Large intestine (tissue), 12 donors: ENCODE measurements at places on chromosomes 13 and 19. TPM values are rescaled to one million over a fixed set of nuclear protein-coding genes. Genes with fewer than 3 reads are reported as not detected.
A peak's percentile ranks its signal among the peaks of the same experiment; 100 is the strongest.

The RTBDN gene
- polyA plus RNA-seq: 1.6 TPM

The CNN1 gene
- 119 TPM for polyA plus RNA-seq

The GNG7 gene
- polyA plus RNA-seq: 2.2 TPM

GRCh38 chr19:7554565-7554964 lies 19.0 kb downstream of the PNPLA6 start:
- no peak for DNase-seq

DNA sequence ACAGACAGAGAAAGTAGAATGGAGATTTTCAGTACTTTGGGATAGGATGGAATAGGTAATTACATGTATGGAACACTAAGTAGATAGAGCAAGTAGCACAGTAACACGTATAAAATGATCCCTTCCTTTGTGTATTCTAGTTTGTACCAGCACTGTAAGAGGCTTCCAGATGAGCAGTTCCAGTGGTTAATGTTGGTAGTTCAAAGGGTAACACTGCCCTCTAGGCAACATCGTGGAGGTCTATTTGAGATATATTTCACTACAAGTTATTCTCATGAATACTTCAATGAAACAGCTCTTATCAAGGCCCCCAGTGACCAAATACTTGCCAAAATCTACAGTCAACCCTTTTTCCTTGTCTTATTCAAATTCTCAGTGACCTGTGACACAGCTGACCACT lies 13.5 kb upstream of the ZNF563 start:
- DNase-seq: no peak

- DNase-seq: peak; percentile 64
Observed at GRCh38 chr13:30572859-30573275, 44.9 kb upstream of the USPL1 start.

DNA sequence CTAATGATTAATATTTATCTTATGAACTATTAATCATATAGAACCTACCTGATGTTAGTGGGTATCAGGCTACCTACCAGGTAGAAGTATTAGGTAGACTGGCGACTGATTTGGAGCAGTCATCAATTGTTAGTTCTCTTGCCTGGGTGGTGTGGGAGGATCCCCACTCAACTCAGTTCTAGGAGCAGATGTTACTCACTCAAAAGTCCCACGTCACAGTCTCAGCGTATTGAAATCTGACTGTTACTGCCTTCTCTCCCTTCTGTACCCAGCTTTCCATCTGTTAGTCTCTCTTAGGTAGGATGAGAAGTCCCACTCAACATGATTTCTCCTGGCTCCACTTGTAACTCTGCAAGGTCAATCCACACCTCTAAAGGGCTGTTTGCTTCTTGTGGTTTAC lies 102.7 kb downstream of the OLFM4 start:
- DNase-seq: no peak

DNA sequence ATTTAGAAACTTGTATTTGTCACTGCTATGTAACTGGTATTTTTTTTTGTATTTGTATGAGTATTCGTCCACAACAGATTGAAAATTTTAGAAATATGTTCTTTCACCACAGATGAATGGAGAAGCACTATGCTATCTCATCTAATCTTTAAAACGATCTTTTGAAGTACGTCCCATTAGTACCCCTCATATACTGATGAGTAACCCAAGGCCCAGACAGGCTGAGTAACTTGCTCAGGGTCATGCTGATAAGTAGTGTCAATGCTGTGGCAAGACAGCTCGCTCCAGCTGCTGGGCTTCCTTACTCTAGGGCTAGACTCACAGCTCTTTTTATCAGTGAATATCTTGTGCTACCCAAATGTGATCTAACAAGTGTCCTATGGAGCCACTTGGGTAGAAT lies 154.2 kb downstream of the SUCLA2 start:
- no peak for DNase-seq

DNA sequence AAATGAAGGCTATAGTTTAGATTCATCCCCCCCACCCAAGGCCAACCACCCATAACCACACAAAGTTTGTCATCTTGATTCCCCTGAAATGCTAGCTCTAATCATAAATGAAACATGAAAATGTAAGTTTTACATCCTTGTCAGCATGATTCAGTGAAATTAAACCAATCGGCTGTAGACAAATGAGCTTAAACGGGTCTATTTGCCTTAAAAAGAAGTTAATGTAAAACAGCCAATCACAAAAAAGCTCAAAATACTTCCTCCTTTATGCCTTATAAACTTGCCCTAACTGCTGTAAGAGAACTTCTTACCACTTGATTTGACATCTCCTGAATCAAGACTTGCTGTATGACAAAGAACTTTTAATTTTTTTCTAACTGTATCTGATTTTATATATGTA lies 34.5 kb upstream of the MRI1 start:
- no peak for DNase-seq

- DNase-seq: no peak
Observed at GRCh38 chr13:112248862-112249592, 127.1 kb upstream of the SPACA7 start.

- DNase-seq: peak; percentile 4
Observed at GRCh38 chr19:23823952-23824389, 65.3 kb upstream of the ZNF681 start.

- no peak for DNase-seq
Observed at GRCh38 chr19:16075430-16076153, 703 bp upstream of the TPM4 start.
